ENCODE measurements at places on chromosomes 4 and X.

GRCh38 chr4:2913168-2913567 is 50.0 kb downstream of the NOP14 start:
- H3K27ac ChIP-seq, result no peak overlapping the region
- H3K4me3 ChIP-seq, result no peak overlapping the region
- no peak for DNase-seq
- no peaks in the 10 kb centered on the region for H3K27me3 ChIP-seq
- H3K4me1 ChIP-seq, result peaks cover 21% of the 10 kb centered on the region

- no peak for DNase-seq
- no peak overlapping the region for H3K27ac ChIP-seq
- no peak overlapping the region for H3K4me3 ChIP-seq
- no peaks in the 10 kb centered on the region for H3K36me3 ChIP-seq
- H3K4me1 ChIP-seq, result no peaks in the 10 kb centered on the region
- peaks cover 11% of the 10 kb centered on the region for H3K27me3 ChIP-seq
These were observed 160.4 kb upstream of the GPR101 start for GRCh38 chrX:137194164-137194563.

DNA sequence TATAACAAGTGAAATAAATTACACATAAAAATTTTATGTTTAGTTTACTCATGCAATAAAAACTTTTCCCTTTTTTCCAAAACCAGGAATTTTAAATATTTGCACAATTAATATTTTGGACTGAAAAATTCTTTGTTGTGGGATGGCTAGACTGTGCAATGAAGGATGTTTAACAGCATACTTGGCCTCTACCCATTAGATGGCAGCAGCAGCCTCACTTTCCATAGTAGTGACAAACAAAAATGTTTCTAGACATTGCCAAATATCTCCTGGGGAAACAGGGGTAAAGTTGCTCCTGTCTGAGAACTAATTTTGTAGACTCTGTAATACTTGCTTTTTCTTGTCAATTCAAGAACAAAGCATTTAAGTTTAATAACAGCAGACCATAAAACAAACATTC is 49.8 kb downstream of the SCLT1 start:
- H3K4me3 ChIP-seq, result no peak overlapping the region
- H3K4me1 ChIP-seq, result no peaks in the 10 kb centered on the region
- H3K36me3 ChIP-seq, result peaks cover 2% of the 10 kb centered on the region
- no peak for DNase-seq
- no peak overlapping the region for H3K27ac ChIP-seq
- no peaks in the 10 kb centered on the region for H3K27me3 ChIP-seq

GRCh38 chr4:114921191-114921590 is 192.2 kb downstream of the NDST4 start:
- no peak for DNase-seq
- H3K27ac ChIP-seq, result no peak overlapping the region
- no peaks in the 10 kb centered on the region for H3K36me3 ChIP-seq

GRCh38 chrX:154661170-154661569 is 7.8 kb upstream of the CTAG2 start:
- no peak for DNase-seq
- H3K36me3 ChIP-seq, result no peaks in the 10 kb centered on the region
- no peaks in the 10 kb centered on the region for H3K27me3 ChIP-seq

GRCh38 chr4:85476381-85476780 is 1.4 kb downstream of the ARHGAP24 start:
- H3K27ac ChIP-seq, result no peak overlapping the region
- H3K4me3 ChIP-seq, result no peak overlapping the region
- H3K27me3 ChIP-seq, result no peaks in the 10 kb centered on the region

DNA sequence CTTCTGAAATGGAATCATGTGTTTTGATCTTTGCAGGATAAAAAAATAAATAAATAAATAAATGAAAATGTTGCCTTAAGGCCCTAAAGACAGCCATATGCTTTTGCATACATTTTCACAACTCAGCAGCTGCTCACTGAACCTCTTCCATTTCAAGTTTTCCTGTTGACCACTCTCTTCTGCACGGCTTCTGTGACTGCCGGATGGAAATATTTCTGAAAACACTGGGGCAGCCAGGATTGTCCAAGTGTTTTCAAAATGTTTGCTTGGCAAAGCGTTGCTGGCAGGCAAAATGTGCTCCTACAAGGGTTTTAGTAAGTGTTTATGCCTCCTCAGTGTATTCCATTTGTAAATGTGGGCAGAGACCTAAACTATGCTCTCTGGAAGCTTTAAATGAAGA is 208.1 kb upstream of the IL1RAPL1 start:
- no peak overlapping the region for H3K27ac ChIP-seq
- DNase-seq, result no peak
- H3K27me3 ChIP-seq, result no peaks in the 10 kb centered on the region
- no peaks in the 10 kb centered on the region for H3K36me3 ChIP-seq
- H3K4me3 ChIP-seq, result no peak overlapping the region

GRCh38 chr4:2300431-2301224 is 38.7 kb upstream of the MXD4 start:
- H3K4me3 ChIP-seq, result no peak overlapping the region
- peaks cover 8% of the 10 kb centered on the region for H3K36me3 ChIP-seq
- no peak for DNase-seq
- H3K27me3 ChIP-seq, result no peaks in the 10 kb centered on the region

- no peaks in the 10 kb centered on the region for H3K36me3 ChIP-seq
- DNase-seq, result no peak
- no peaks in the 10 kb centered on the region for H3K27me3 ChIP-seq
- H3K4me1 ChIP-seq, result no peaks in the 10 kb centered on the region
- no peak overlapping the region for H3K4me3 ChIP-seq
These were observed 59.6 kb downstream of the SCML2 start for GRCh38 chrX:18294893-18295292.

GRCh38 chrX:47321386-47321785 is 49.0 kb upstream of the ZNF157 start:
- no peak overlapping the region for H3K27ac ChIP-seq
- no peak overlapping the region for H3K4me3 ChIP-seq
- no peak for DNase-seq
- peaks cover 2% of the 10 kb centered on the region for H3K36me3 ChIP-seq
- no peaks in the 10 kb centered on the region for H3K4me1 ChIP-seq
- H3K27me3 ChIP-seq, result peaks cover 4% of the 10 kb centered on the region

GRCh38 chr4:110959041-110959643 is 336.3 kb upstream of the PITX2 start:
- H3K4me3 ChIP-seq, result no peak overlapping the region
- no peaks in the 10 kb centered on the region for H3K4me1 ChIP-seq
- H3K27ac ChIP-seq, result no peak overlapping the region
- no peaks in the 10 kb centered on the region for H3K27me3 ChIP-seq

DNA sequence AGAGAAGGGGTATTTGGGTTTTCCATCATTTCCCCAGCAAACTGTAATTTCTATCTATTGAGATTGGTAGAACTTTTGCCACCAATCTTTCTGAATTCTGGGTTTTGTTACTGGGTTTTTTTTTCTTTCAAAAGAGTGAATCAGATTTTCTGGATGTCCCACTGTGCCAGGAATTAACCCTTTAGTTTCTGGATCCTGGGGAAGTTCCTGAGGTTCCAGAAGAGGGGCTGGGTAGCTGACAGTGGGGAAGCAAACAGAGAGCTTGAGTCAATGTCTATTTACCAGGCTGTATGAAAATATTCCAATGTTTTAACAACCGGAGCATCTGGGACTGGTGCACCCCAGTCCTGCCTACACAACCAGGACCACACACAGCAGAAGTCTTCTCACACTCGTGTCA is 25.8 kb upstream of the SOD3 start:
- no peak for DNase-seq
- no peaks in the 10 kb centered on the region for H3K36me3 ChIP-seq
- no peak overlapping the region for H3K27ac ChIP-seq
- no peaks in the 10 kb centered on the region for H3K4me1 ChIP-seq
- peaks cover 11% of the 10 kb centered on the region for H3K27me3 ChIP-seq

- no peak overlapping the region for H3K27ac ChIP-seq
- no peak overlapping the region for H3K4me3 ChIP-seq
- peaks cover 2% of the 10 kb centered on the region for H3K36me3 ChIP-seq
- peaks cover 22% of the 10 kb centered on the region for H3K27me3 ChIP-seq
These were observed 46.2 kb downstream of the PPEF1 start for GRCh38 chrX:18753631-18754030.

DNA sequence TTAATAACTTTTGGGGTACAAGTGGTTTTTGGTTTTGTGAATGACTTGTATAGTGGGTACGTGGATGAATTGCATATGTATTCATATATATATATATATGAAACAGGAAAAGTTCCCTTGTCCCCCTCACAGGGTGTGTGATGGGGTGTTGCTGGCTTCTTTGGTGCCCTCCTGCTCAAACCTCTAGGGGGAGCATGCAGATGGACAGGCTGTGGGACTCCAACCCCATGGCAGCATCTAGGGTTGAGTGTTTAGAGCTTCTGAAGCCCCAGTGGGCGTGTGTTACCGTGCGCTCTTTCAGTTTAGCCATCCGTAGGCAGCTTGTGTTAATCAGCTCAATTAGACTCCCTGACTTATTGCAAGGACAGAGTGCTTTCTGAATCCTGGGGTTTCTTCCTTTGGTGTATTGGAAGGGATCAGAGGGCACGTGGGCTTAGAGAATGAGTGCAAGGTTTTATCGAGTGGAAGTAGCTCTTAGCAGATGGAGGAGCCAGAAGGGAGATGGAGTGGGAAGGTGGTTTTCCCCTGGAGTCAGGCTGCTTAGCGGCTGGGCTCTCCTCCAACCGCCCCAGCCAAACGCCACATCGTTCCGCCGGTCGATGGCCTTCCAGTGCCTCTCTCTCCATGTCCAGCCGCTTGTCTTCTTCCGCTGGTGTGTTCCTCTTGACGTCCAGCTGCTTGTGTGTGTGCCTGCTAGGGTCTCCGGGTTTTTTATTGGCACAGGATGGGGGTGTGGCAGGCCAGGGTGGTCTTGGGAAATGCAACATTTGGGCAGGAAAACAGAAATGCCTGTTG is 674.4 kb upstream of the LCORL start:
- no peaks in the 10 kb centered on the region for H3K4me1 ChIP-seq
- H3K36me3 ChIP-seq, result no peaks in the 10 kb centered on the region

DNA sequence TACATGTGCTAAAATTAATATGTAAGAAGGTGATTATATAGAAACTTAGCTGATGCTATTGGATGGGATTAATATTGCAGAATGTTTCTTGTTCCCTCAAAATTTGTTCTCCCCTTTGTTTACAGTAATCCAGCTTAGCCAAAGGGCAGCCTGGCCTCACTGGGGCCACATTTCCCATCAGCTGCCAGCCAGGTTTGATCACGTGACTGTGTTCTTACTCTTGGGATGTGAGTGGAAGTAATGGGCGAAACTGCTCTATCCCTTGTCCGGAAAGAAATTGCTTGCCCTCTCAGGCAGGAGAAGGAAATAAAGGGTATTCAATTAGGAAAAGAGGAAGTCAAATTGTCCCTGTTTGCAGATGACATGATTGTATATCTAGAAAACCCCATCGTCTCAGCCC is 44.1 kb upstream of the FAT1 start:
- no peak overlapping the region for H3K4me3 ChIP-seq
- no peaks in the 10 kb centered on the region for H3K4me1 ChIP-seq
- H3K36me3 ChIP-seq, result no peaks in the 10 kb centered on the region
- no peaks in the 10 kb centered on the region for H3K27me3 ChIP-seq

GRCh38 chr4:24836661-24837242 is 41.4 kb downstream of the SOD3 start:
- DNase-seq, result no peak
- H3K4me3 ChIP-seq, result no peak overlapping the region
- no peaks in the 10 kb centered on the region for H3K4me1 ChIP-seq
- no peak overlapping the region for H3K27ac ChIP-seq
- no peaks in the 10 kb centered on the region for H3K27me3 ChIP-seq
- H3K36me3 ChIP-seq, result no peaks in the 10 kb centered on the region

DNA sequence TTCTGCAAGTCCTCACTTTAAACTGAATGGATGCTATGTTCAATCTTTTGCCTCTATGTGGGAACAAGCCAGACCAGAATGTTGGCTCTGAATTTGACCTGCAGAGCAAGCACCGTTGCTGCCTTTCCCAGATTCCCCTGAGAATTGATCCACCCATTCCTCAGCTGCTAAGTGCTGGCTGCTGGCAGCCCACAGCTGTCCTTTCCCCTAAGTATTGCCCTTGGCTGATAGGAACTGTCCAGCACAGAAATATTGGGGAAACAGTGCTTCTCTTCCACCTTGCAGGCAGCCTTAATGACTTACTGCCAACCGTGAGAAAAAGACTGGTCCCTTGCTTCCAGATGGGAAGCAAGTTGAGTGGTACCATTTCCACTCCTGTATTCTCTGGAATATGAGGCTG is 475.9 kb downstream of the PDHA2 start:
- DNase-seq, result no peak
- no peaks in the 10 kb centered on the region for H3K27me3 ChIP-seq
- H3K4me3 ChIP-seq, result no peak overlapping the region
- H3K4me1 ChIP-seq, result no peaks in the 10 kb centered on the region

DNA sequence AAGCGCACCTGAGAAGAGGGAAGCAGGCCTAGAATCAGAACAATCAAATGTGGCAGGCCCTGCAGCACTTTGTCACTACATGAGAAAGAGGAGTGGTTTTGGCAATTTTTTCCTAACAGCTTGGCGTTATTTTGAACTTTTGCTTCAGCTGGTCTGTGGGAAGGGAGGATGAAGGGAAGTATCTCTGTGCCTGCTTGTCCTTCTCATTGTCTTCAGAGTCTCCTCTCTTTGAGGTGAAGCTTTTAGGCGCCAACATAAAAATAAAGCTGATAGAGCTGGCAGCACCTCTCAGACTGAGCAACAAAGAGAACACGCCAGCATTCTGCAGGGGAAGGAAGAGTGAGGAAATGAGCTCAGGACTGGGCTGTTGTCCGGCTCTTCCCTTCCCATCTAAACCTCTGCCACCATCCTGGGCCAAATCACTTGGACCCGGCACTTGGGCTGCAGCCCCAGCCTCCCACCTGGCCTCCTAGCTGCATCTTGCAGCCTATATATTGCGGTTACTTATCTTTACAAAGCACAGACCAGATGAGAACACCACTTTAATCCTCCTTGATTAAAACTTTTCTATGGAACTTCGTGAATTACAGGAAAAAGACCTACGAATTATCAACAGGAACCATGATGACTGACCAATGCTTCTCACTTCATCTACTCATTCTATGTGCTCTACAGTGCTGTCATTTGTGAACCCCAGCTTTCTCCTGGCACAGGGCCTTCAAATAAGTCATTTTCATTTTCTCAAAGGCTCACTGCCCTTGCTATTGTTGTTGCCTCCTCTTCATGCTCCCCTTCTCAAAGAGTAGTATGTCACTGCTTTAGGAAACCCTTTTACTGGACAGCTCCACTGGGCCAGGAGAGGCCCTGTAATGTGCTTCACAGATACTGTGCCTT is 476.4 kb upstream of the HS3ST1 start:
- no peak overlapping the region for H3K4me3 ChIP-seq
- H3K4me1 ChIP-seq, result no peaks in the 10 kb centered on the region
- no peaks in the 10 kb centered on the region for H3K36me3 ChIP-seq

- H3K36me3 ChIP-seq, result no peaks in the 10 kb centered on the region
- H3K27ac ChIP-seq, result no peak overlapping the region
- no peak overlapping the region for H3K4me3 ChIP-seq
- no peak for DNase-seq
- no peaks in the 10 kb centered on the region for H3K4me1 ChIP-seq
- H3K27me3 ChIP-seq, result peaks cover 13% of the 10 kb centered on the region
These were observed 28.1 kb downstream of the FGF2 start for GRCh38 chr4:122854447-122855352.

GRCh38 chr4:174071595-174071994 is 211.9 kb downstream of the FBXO8 start:
- H3K4me1 ChIP-seq, result no peaks in the 10 kb centered on the region
- DNase-seq, result no peak
- H3K27ac ChIP-seq, result no peak overlapping the region
- no peaks in the 10 kb centered on the region for H3K27me3 ChIP-seq
- H3K4me3 ChIP-seq, result no peak overlapping the region
- H3K36me3 ChIP-seq, result no peaks in the 10 kb centered on the region

GRCh38 chrX:139933904-139934303 is 1.1 kb upstream of the ATP11C start:
- no peaks in the 10 kb centered on the region for H3K27me3 ChIP-seq
- H3K4me3 ChIP-seq, result peak overlapping the region; percentile 92
- no peak for DNase-seq
- H3K4me1 ChIP-seq, result peaks cover 6% of the 10 kb centered on the region
- peaks cover 13% of the 10 kb centered on the region for H3K36me3 ChIP-seq
